Activated T-helper 1 cell treated with anti-CD3 and anti-CD28 coated beads, Interleukin-2, amount 50 U/mL, for 16 hours (primary cell): ENCODE measurements at places on chromosomes 11 and 22.
A peak's percentile ranks its signal among the peaks of the same experiment; 100 is the strongest.

- DNase-seq: no peak
These were observed 31.9 kb upstream of the TUB start for GRCh38 chr11:8049084-8049483.

DNA sequence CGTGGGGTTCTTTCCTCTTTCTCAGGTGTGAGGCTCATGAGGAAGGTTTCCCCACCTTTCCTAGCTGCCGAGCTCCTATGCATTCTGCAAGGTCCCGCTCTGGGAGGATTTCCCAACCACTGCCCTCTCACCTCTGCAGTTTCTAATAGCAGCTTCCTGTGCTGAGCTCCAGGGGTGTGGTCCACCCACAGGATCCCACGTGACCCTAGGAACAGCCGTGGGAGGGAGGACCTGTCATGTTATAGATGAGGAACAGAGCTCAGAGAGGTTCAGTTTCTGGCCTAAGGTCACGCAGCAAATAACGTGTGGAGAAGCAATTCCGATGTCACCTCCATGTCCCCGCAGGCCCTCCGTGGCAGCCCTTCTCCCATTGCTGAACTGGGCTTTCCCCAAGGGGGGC lies 38.5 kb downstream of the FLRT1 start:
- no peak for DNase-seq

DNA sequence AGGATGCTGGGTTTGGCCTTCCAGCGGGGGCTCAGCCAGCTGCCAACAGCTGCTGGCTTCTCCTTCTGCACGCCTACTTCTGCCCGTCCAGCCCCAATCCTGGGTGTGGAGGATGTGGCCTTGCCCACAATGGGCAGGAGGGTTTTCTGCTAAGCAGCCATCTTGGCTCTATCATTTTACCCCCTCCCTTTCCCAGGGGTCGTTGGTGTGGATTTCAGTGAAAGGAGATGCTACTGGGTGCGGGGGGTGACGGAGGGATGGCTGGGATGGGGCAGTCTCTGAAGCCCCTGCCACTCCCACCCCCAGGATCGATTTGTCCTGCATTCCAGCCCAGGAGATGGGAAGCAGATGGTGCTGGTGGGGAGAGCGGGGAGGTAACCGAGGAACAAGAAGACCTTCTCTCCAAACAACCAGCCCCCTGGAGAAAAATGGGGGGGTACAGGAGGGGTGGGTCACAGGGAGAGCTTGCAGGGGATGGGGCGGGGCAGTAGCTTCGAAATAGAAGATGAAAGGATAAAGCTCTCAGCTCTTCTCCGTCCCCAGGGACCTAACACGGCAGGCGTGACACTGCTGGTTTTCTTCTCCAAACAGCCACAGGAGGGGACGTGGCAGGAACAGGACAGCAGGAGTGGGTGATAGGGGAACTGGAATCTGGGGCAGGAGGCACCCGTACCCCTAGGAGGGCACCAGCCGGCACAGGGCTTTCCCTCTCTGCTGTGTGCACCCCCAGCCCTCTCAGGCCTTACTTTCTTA lies 68.9 kb downstream of the NECTIN1 start:
- DNase-seq: no peak

GRCh38 chr11:46327829-46328228 lies 19.4 kb upstream of the DGKZ start:
- DNase-seq: no peak

DNA sequence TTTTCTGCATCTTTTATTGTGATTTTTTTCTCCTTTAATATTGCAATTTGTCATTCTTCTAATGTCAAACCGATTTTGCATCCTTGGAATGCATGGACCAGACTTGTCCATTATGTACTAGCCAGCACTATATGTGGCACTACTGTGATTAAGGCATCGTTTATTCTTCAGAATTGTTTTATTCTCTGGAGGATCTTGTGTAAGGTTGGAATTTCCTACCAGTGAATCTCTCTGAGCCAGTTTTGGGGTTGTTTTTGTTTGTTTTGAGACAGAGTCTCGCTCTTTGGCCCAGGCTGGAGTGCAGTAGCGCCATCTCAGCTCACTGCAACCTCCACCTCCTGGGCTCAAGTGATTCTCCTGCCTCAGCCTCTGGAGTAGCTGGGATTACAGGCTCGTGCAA lies 58.5 kb downstream of the IGLL5 start:
- DNase-seq: no peak

- DNase-seq: no peak
These were observed 55.0 kb downstream of the LARGE1 start for GRCh38 chr22:33865248-33865647.

DNA sequence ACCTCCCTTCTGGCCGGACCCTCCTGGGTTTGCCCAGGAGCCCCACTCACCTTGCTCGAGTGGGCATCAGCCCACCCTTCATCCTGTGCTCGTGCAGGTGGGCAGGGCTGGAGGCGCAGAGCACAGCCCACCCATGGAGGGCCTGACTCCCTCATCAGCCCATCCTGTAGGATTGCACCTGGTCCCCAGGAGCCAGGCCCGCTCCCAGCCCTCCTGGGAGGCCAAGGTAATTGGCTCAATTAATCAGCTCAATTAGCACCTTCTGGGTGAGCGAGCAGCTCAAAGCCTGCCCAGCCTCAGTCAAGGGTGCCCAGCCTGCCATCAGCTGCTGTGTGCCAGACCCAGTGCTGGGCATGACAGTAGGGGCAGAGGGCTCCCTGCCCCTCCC lies 58.1 kb upstream of the NECTIN1 start:
- DNase-seq: no peak

- no peak for DNase-seq
These were observed 121.1 kb upstream of the SPON1 start for GRCh38 chr11:13841393-13841792.

DNA sequence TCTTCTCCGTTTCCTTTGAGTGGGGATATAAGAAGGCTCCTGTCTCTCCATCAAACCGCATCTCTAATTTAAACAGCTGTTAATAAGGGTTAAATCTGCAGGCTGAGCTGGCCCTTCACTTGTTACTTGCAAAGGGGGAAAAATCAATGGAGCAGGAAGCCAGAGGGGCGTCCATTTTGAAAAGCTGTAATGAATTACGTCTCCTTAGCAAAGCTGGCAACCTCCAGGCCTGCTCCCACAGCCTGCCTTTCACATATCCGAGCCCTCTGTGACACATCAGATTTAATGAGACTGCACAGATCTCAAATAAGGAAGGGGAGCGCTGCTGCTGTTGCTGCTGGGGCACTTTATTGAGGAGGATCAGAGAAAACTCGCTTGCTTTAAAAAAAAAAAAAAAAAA lies 320.8 kb downstream of the BLID start:
- no peak for DNase-seq

DNA sequence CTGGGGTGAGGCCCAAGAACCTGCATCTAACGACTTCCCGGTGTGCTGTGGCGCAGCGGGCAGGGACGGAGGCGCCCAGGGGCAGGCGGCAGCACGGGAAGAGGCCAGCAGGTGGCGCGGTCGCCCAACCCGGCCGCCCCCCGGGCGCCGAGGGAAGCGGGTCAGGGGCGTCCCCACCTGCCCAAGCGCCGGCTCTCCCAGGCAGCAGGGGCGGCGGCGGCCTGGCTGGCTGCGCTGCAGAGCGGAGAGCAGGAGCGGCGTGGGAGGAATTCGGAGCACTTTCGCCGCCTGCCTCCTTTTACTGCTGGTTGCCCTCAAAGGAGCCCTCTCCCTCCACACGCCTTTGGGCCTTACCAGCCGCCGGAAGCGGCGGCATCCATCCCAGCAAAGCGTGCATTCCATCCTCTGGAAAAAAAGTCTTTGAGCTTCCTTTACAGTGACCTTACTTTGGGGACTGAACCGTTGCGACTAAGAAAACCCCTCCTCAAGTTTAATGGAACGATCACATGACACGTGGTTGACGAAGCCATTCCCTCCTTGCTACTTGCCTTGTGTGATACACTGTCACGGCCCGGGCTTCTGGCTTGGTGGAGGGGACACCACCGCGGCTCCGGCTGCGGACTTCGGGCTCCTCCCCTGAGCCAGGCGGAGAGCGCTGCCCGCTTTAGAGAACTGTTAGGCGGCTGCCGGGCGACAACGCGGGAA lies 106.8 kb upstream of the CLMP start:
- DNase-seq: peak; percentile 48

DNA sequence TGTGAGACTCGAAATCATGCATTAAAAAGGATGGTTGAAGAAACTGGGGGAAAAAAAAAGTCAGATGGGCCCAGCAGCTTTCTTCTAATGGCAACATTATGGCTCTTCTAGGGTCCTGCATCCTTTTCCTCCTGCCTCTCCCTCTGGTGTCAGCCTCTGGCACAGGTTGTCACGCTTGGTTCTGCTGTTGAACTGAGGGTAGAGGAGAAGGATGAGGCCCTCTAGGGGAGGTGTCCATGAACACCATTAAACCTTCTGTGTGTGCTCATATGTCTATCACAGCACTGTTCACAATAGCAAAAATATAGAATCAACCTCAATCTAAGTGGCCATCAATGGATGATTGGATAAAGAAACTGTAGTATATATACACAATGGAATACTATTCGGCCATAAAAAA lies 36.0 kb downstream of the BUD13 start:
- no peak for DNase-seq

DNA sequence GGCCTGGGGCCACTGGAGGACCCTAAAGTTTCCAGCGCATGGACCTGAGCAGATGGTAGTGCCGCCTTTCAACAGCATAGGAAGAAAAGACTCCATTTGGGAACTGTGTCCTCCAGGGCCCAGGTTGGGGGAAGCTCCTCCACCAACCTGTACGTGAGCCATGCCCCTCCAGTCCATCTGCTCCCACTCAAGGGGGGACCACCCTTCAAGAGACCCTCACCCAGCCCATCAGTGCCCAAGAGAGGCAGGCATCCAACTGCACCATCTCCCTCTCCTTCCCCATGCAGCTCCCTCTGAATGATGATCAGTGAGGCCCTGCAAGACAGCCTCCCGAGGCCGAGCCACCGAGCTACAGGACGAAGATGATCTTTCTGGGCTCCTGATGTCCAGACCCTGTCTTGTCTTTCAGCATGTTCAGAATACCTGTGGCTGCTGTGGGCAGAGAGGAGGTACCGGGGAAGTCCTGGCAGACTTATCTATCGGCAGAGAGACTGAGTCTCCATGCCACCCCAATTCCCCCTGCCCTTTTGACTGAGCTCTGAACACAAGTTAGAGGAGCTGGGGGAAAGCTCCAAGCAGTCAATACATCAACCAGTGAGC lies 25.0 kb upstream of the JAM3 start:
- no peak for DNase-seq

GRCh38 chr22:43439368-43440103 lies 27.7 kb downstream of the MPPED1 start:
- DNase-seq: no peak

GRCh38 chr11:64787526-64788320 lies 9.4 kb upstream of the SF1 start:
- peak; percentile 37 for DNase-seq

DNA sequence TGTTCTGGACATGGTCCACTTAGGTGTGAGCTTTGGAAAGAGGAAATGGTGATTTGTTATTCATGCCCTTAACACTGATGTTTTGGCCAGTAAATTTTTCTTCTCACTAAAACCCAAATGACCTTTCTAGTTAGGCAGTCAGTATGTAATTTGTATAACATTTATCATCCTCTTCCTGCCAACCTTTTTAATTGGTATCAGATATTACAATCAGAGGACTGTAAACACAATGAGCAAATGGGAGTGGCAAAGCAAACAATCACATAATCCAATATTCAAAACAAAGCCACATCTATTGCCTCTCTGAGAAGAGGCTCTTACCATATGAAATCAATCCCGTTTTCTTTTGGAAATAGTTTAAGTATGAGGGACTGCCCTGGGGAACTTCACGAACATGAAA lies 49.1 kb downstream of the BBOX1 start:
- no peak for DNase-seq

DNA sequence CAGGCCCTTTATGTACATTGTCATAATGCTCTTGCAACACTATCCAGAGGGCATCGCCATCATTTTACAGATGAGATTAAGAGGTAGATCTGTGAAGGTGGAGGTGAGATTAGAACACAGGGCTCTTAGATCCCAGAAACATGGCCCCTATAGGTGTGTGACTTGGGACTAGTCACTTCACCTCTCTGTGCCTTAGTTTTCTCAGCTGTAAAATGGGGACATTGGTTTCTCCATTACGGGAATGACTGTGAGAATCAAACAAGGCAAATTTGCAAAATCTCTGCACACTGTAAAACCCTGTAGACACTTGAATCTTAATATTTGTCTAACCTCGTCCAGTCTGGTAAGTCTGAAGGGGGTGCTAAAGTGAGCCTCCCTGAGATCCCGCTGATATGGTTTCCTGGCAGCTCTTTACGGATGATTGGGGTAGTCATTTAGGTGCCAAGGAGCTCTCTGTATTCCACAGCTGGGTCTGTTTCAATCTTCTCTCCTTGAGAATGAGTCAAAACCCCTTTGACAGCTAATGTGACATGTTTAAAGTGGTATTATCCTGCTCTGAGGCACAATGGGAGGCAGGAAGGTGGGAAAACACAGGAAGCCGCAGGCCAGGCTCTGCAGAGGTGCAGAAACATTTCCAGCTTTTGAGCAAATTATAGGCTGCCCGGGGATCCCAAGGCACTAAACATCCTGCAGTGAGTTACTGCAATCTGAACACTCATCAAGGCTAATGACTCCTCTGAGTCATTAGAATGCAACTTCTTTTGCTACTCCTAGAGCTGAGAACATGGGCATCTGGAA lies 140.8 kb downstream of the CCDC81 start:
- no peak for DNase-seq

- no peak for DNase-seq
These were observed 12.0 kb upstream of the PVALB start for GRCh38 chr22:36828815-36829214.

DNA sequence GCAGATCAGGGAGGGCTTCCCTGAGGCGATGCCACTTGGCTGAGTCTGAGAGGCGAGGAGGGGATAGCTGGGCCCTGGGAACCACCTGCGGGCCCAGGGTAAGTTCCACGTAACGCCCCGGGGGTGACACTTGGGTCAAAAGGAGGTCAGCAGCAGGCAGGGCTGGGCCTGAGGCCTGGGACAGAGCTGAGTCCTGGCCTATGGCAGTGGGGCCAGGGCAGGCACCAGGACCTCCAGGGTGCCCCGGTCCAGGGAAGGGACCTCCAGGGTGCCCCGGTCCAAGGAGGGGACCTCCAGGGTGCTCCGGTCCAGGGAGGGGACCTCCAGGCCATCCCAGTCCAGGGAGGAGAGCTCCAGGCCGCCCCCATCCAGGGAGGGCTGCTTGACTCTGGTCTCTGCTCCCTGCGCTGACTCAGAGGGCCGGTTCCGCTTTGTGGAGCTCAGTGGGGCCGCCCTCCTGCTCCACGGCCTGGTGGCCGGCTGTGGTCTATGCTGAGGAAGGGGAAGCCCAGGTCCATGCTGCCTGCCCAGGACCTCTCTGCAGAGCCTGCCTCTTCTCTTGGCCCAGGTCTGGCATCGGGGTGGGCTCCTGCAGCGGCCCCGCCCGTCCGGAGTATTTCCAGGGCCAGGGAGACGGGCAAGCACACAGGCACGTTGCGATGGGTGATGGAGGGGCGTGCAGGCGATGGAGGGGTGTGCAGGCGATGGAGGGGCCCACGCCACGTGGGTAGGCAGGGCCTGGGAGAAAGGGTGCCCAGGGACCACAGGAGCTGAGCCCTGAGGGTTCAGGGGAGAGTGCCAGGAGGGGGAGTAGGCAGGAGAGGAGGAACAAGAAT lies 19.5 kb upstream of the WNT7B start:
- no peak for DNase-seq

- no peak for DNase-seq
These were observed 724.9 kb upstream of the TENM4 start for GRCh38 chr11:80165744-80166143.
